CD4-positive, alpha-beta T cell treated with Interleukin-15 for 4 hours (primary cell): ENCODE measurements at places on chromosomes 11 and 22.

DNA sequence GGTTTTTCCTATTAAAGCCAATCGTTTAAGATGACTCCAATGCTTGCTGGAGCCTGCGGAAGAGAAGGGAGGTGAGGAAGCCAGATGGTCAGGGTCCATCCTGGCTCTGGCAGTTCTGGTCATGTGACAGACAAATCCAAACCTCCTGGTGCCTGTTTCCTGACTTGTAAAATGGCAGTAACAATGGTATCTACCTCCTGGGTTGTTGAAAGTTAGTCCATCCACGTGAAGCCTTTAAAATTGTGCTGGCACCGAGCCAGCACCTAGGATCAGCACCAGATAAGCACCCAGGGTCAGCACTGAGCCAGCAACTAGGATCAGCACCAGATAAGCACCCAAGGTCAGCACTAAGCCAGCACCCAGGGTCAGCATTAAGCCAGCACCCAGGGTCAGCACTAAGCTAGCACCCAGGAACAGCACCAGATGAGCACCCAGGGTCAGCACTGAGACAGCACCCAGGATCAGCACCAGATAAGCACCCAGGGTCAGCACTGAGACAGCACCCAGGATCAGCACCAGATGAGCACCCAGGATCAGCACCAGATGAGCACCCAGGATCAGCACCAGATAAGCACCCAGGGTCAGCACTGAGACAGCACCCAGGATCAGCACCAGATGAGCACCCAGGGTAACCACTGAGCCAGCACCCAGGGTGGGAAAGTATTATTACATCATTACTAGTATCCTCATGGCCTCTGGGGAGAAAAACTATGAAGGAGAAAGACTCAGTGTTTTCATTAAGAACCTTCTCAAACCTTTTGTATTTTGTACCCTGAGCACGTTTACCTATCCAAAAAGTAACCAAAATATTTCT is 17.2 kb downstream of the KIAA0930 start:
- no peak for DNase-seq

DNA sequence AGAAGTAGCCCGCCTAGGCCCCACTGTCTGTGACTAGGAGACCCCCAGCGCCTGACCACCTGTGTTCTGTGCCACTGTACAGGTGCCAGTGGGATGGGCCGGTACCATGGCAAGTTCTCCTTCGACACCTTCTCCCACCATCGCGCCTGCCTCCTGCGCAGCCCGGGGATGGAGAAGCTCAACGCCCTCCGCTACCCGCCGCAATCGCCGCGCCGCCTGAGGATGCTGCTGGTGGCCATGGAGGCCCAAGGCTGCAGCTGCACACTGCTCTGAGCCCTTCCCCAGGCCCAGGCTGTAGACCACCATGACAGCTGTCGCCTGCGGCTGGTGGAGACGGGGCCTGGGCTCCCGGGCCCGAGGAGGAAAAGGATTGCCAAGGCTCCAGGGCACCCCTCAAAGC is 2.8 kb upstream of the NDUFS8 start:
- no peak for DNase-seq

DNA sequence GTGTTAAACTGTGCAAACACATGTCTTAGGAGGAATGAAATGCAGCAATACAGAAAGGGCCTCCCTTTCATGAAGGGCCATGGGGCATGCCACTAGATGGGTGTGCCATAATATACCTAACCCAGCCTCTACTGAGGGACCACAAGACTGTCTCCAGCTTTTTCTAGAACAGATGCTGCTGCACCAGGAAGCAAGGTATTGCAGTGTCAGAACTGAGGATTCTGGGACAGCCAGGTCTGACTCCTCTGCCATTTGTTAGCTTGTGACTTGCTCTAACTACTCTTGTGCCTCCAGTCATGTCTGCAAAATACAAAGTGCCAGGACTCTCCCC is 53.2 kb downstream of the HIRA start:
- no peak for DNase-seq

DNA sequence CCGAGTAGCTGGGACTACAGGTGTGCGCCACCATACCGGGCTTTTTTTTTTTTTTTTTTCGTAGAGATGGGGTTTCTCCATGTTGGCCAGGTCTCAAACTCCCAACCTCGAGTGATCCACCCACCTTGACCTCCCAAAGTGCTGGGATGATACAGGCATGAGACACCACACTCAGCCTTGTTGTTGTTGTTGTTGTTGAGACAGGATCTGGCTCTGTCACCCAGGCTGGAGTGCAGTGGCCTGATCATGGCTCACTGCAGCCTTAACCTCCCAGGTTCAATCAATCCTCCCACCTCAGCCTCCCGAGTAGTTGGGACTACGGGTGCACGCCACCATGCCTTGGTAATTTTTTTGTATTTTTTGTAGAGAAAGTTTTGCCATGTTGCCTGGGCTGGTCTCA is 23.4 kb upstream of the CLDN5 start:
- DNase-seq, result no peak

DNA sequence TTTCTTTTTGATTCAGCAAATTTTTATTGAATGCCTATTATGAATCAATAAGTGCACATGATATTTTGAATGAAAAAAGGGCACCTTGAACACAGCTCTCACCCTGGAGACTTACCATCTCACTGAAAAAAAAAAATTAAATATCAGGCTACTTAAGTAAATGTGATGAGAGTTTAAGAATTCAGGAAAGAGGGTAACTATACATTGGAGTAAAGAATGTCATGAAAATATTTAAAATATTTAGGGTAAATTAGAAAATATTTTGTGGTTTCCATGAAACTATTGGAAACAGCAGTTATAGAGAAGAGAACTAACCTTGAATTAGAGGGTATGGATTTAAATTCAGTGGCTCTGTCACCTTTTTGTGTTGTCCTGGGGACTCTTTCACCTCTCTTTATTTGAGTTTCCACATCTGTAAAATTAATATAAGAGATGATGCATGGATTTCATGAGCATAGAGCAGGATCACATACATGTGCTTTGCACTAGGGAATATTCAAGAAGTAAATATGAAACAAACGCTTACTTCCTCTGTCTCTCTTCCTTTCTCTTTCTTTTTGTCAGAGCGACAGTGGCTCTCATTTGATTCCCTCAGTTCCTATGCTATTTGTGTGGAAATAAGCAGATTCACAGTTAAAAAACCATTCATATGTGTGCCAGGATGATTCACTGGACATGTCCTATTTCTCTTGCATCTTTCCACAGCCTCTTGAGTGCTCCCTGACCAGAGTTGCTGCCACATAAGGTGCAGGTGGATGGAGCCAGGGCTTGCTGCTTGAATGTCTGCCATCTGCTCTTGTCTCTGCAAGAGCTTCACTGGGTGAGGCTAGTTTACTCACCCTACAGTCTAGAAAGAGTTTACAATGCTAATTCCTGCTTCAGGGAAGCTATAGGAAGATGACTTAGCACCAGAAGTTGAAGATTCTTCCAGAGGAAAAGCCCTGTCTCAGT is 533.1 kb downstream of the ETS1 start:
- no peak for DNase-seq

- no peak for DNase-seq
Measured at GRCh38 chr11:19216021-19216420, 14.2 kb upstream of the CSRP3 start.

DNA sequence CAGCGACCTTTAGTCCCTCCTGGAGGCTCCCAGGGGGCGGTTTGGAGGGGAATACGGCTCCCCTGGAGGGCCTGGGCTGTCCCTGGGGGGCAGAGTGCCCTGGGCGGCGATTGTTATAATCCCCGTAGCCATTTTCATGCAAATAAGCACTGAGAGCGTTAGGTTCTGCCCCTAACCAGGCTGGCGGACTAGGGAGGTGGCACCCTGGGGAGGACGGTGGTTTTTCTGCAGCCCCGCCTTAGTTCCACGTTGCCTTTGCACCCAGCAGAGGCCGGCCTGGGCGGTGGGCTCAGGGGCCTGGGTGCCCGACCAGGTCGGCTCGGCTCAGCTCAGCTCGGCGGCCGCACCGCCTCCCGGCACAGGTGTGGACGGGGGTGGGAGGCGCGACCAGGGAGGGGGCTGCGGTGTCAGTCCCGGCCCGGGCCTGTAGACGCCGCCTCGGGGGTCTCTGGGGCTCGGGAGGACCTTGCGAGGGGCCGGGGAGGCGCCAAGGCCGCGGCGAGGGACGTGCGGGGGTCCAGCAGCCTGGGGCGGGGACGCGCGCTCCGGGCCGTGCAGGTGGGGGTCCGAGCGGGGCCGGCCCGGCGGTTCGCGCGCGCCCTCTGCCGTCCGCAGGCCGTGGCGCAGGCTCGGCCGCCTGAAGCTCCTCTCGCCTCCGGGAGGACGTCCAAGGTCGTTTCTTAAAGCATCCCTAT is 2.3 kb upstream of the DUSP8 start:
- peak; percentile 57 for DNase-seq

GRCh38 chr11:128058580-128059208 is 528.7 kb downstream of the ETS1 start:
- peak; percentile 41 for DNase-seq

DNA sequence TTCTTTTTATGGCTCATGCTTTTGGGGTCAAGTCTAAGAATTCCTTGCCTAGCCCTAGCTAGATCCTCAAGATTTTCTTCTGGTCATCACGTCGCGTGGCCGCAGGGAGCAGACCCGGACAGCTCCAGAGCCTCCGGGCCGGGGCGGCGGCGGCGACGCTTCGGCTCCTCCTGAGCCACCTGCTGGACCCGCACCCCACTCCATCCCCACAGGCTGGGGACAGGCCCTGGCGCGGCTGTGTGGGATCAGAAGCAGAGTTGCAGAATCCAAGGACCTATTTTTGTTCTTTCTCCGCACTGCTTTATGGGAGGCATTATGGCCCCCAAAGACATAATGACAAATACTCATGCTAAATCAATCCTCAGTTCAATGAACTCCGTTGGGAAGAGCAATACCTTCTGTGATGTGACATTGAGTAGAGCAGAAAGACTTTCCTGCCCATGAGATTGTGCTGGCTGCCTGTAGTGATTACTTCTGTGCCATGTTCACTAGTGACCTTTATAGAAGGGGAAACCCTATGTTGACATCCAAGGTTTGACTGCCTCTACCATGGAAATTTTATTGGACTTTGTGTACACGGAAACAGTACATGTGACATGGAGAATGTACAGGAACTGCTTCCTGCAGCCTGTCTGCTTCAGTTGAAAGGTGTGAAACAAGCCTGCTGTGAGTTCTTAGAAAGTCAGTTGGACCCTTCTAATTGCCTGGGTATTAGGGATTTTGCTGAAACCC is 12.4 kb upstream of the SCARF2 start:
- DNase-seq, result no peak

GRCh38 chr11:115155978-115156377 is 348.2 kb downstream of the CADM1 start:
- DNase-seq, result no peak

DNA sequence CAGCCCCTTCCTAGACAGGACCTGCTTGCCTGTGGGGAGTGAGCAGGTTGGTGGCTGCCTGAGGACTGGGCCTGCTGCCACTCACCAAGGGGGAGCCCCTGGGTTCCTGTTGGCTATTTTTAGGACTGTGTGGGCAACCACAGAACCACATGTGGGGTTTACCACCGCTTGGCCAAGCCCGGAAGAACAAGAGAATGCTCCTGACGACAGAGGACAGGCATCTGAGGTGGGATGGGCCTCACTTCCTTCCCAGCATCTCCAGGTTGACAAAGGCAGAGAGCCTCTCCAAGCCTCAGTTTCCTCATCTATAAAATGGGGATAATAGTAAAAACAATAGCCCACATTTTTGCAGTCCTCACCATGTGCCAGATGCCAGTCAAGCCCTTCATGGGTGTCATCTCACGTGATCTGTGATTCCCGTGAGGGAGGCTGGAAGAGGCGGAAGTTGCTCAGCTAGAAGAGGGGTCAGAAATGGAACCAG is 43.6 kb downstream of the LRRC32 start:
- peak; percentile 16 for DNase-seq

DNA sequence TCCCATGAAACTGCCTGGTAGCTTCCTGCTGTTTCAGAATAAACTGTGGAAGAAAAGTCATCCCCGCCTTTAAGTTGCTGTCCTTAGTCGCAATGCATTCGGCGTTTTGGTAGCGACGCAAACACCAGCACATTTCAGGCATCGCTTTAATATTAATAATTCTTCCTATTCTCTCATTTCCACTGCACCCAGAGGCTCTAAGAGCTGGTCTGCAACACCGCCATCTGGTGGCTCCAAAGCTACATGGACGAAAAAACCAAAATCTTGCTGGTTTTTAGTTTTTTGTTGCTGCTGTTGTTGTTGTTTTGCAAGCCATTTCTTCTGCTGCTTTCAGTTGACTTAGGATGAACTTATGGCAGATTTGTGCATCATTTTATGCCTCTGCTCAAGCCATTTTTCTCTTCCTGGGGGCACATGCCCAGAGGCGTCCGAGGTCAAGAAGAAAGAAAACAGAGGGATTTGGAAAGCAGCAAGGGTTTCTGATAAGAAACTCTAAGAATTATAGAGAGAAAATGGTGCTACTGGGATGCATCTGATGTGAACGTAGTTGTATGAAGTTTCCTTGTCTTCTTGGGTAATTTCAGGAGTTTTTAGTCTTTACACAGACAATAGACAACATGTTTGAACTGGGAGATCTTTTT is 345.4 kb upstream of the KIRREL3 start:
- DNase-seq, result no peak

- no peak for DNase-seq
Measured at GRCh38 chr11:8066036-8066910, 14.7 kb upstream of the TUB start.

DNA sequence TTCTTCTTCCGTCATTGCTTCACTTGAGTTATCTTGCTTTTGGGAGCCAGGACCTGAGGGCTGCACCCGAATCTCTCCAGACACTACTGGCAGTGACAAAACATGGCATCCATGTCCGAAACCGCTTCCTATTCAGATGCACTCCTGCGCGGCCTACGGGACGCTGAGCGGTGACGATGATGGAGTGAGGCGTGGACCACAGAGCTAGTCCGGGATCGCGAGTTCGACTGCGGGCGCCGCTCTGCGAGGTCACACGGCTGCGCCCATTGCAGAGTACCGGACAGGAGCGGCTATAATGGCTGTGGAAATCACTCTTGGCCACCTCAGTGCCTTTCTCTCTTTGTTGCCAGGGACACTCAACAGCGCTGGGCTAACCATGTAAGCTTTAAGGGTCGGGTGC is 453.8 kb upstream of the CNTN5 start:
- DNase-seq, result no peak

DNA sequence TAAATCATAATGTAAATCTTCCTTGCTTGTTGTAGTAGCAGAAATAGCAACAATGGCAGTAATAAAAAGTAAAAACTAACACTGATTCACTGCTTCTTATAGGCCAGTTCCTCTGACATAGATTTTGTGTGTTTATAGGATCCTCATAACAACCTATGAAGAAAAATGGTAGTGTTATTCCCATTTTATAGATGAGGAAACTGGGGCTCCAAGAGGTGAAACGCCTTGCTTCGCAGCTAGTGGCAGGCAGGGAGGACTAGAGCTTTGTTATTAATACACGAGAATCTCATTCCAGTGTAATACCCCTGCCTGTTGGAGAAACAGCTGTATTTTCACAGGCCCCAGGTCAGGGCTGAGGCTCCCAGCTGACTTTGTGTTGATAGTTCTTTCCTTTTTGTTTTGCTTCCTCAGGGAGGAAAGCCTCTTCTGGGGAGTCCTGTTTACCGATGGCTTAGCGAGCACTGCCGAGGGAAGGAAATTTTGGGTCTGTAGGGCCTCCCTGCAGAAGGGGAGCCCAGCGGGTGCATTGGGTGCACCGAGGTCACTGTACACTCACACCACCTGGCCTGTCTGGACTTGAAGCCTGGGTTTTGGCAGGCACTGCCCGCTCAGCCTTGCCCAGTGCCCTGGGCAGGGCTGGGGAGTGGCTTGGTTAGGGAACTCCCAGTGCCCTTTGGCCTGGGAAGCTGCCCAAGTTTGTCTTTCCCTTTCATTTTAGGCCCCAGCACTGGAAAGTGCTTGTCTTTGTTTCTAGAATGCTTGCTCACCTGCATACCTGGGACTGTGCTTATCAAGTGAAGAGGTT is 13.5 kb downstream of the KIAA1671 start:
- no peak for DNase-seq

GRCh38 chr11:36763187-36763586 is 165.2 kb upstream of the RAG2 start:
- no peak for DNase-seq

- no peak for DNase-seq
Measured at GRCh38 chr22:23215294-23216241, 35.3 kb downstream of the BCR start.
